ENCODE measurements at places on chromosomes 12 and 14.

DNA sequence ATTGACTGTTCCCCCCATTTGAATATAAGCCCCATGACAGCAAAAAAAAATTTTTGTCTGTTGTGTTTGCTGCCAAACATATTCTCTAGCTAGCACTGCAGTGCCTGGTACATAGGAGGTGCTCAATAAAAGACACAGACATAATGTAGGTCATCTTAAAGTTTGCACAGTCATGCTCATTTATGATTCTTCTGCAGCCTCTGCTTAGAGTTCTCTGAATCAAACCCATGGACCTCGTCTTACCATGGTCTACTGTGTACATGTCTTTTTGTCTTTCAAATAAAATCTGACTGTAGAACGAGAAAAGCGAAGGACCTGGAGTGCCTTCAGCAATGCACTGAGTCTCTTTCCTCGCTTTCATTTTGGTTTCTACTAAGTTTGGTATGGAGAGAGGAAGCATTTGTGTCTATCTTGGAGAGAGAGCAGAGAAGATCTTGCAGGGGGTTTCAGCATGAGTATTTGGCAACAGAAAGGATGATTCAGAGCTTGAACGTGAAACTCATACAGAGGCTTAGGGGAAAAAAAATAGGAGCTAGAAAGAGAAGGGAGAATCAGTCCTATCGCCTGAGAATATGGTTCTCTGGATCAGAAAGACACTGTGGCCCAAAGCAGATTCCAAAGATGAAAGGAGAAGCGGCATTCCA lies 38.8 kb upstream of the TMCC3 start:
- DNase-seq = no peak

GRCh38 chr12:53005215-53005985 lies 856 bp upstream of the EIF4B start:
- no peak for DNase-seq

GRCh38 chr12:111338096-111338495 lies 30.8 kb downstream of the PHETA1 start:
- no peak for DNase-seq

GRCh38 chr12:58570411-58570810 lies 349.9 kb downstream of the LRIG3 start:
- no peak for DNase-seq

DNA sequence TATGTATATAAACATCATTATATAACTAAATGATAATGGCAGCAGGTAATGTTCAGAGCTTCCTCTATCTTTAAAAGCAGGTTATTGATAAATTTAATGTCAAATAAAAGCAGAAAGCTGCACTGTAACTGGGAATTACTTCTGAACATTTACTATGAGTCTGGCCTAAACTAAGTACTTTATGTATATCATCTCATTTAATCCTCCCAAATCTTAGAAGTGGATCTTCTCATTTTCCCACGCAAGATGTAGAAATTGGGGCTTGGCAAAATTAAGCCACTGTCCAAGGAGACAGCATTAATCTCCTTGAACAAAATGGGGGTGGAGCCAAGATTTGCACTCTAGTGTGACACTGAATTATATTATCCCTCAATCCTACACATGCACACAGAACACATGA lies 5.7 kb downstream of the NIN start:
- no peak for DNase-seq
